ENCODE measurements at places on chromosomes 1 and 21.

DNA sequence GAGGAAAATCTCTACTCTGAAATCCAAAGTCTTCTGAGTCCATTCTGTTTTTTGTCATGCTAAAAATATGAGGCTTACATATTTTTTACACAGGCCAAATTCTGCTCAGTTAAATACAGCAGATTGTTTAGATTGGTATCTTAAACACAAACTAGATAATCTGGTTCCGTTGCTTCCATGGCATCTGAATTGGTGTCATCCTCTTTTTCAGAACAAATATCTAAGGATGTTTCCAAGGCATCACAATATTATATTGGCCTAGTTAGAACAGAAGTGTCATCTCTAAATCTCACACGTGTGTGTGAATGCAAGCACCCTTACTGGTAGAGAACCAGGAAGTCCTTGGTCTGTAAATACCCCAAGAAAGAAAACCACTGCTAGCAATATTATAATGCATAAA lies 151.2 kb downstream of the NRIP1 start:
- DNase-seq: no peak

- no peak for DNase-seq
Measured at GRCh38 chr1:29358183-29358582, 121.9 kb downstream of the PTPRU start.

GRCh38 chr21:36994501-36995158 lies 11.9 kb upstream of the RIPPLY3 start:
- no peak for DNase-seq

DNA sequence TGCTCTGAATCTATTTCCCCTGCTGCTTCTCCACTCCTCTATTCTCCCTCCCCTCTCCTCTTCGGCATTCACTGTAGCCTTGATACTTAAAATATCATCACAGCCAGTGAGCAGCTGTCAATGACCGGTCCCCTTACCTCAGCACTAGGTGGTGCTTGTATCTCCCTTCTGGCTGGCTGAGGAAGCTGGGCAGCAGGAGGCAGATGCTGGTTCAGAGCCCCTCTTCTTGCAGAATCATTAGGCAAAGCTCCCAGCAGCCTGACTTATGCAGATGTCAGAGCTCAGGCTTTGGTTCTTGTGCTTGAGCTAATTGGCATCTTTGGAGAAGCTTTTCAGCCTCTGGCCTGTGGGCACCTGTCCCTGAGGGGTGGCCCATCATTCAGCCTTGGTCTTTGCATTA lies 31.9 kb upstream of the KCNA2 start:
- peak; percentile 46 for DNase-seq

DNA sequence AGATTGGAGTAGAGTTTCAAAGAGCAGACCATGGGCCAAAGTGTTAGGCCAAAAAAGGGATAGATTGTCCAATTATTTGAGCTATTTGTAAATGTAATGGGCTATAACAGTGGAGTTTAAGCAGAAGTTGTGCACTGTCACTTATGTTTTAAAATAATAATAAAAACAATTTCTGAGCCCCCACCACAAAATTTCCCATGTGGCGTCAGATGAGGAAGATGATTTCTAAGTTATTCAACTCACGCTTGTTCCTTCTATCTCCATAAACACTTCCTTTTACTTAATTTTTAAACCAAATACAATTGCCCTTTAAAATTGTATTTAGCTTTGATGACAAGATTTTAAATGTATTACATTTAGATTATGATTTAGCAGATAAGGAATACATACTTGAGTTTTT lies 330.0 kb downstream of the PTPRC start:
- no peak for DNase-seq

- DNase-seq: peak; percentile 79
Measured at GRCh38 chr21:31671146-31671716, 11.7 kb downstream of the SOD1 start.

DNA sequence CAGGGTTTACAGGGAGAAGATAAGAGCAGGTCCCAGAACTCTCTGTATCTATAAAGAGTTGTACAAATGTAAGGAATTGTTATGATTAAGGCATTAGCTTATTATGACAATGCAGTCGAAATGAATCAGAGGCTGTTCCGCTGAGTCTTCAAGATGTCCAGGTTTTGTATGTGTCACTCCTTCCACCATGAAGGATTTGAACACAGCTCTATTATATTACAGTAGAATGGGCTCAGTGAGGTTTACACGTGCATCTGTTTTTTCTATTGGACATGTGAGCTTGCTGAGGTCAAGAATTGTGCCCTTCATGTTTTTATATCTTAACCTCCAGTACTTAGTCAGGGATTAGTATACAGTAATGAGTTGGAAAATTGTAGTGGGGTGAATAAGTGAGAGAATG lies 86.3 kb downstream of the MPZL1 start:
- no peak for DNase-seq

GRCh38 chr1:208164609-208165008 lies 79.6 kb downstream of the PLXNA2 start:
- DNase-seq: no peak

DNA sequence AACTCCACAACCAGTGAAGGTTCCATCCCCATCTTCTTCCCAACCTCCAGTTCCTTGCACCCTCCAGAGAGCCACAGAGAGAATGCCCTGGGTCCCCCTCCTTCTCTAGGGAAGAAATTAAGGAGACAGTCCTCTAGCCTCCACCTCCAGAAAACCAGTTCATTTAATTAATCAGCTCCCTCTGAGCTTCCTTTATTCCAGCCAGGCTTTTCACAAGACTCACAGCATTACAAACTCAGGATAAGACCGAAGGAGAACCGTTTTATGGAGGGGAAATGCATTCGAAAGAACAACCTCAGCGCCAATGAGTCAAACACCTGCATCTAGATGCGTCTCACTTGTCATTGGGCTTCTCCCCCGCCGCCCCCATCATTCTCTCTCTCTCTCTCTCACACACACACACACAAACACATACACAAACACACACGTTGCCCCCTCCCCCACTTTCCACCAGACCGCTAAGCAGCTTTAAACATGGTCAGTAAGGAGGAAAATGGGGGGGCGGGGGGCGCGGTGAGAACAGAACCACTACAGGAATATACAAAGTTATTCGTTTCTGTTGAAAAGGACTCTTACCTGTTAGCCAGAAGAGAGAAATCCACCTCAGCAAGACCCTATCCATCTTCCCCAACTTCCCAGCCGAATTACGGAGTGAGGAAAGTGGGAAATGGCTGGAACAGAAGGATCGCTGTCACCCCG lies 544 bp downstream of the ILDR2 start:
- no peak for DNase-seq

- DNase-seq: peak; percentile 87
Measured at GRCh38 chr1:58592522-58593134, 15.6 kb upstream of the TACSTD2 start.

DNA sequence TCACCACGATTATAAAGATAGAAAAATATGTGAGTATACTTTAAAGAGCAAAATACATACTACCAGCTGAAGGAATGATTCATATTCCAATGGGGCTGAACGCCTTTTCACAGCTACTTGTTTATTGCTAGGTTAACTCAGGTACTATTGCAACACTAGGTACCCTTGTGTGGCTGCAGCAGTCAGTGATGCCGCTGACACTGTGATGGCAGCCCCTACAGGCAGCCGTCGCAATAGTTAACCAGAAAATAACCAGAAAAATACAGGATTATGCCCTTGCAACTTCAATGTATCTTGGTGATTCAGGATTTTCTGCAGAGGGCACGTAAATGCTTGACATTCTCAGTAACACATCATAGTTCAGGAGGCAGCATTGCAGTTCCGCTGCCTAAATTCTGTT lies 1.6 kb upstream of the MARK1 start:
- DNase-seq: no peak

- no peak for DNase-seq
Measured at GRCh38 chr1:157597959-157598667, at the start of gene FCRL4. Gene FCRL4, minus strand, starts transcription at chr1:157598085. Its CDS starts 141 bp downstream, at chr1:157597944.

GRCh38 chr1:77817368-77818209 lies 38.1 kb downstream of the MIGA1 start:
- DNase-seq: no peak

DNA sequence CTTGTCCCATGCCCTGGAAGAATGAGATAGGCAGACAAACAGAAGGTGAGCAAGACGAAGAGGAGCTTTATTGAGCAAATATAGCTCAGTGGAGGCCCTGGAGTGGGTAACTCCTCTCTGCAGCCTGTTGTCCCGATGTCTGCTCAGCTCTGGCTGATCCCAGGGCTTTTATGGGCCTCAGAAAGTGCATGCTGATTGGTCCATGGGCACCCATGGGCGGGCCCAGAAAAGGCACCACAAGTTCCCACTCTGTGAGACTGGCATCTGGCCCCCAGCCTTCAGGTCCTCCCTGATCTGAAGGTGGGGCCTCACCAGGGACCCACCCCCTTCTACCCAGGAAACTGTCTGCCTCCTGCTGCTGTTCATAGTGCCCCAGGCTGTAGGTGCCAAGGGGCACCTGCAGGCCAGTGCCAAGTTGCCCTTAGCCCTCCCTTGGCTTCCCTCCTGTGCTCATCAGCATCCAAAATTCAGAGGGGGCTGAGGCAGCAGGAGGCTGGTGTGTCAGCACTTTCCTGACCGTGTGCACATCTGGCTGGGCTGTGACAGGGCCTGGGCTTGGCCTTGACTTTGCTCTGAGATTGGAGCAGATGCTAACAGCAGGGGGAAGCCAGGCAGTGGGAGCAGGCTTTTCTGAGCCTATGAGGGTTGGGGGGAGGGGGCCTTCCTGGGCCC lies 35.4 kb downstream of the ACTL8 start:
- DNase-seq: no peak

DNA sequence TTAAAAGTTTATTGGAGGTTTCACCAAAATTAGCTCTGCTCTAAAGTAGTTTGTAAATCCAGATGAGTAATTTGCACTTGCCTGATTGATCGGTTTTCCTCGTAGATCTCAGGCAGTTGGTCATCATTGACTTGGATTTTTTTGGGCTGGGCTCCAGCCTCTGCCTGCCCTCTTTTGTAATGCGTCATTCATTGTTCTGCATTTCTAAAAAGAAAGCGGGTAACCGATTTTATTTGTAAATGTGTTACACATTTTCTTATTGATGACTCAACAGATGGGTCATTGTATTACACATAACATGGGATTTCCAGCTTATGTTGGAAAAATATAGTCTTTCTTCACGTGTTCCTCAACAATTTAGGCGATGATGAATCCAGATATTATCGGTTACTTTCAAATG lies 5.5 kb downstream of the ETS2 start:
- no peak for DNase-seq

All from NCI-H1694 treated with DMSO at 0.1 percent for 48 hours (cell line).